ENCODE measurements at places on chromosomes 5 and 9.

DNA sequence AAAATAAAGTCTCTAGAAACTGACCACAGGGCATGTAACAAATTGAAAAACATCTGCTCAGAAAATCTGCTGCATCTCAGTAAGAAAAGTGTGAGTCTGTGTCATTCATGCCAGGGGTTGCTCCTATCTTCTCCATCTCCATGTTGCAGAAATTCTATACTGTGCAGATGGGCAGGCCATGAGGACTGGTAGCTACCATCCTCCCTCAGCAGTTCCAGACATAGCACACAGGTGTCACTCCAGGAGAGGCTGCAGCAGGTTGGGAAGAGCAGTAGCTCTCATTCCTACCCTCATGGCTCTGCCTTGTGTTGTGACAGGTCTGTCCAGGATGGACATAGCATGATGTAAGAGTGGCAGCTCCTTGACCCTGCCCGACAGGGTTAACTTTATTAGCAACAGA, 173.4 kb downstream of the NDUFS4 start:
- no peak for DNase-seq

DNA sequence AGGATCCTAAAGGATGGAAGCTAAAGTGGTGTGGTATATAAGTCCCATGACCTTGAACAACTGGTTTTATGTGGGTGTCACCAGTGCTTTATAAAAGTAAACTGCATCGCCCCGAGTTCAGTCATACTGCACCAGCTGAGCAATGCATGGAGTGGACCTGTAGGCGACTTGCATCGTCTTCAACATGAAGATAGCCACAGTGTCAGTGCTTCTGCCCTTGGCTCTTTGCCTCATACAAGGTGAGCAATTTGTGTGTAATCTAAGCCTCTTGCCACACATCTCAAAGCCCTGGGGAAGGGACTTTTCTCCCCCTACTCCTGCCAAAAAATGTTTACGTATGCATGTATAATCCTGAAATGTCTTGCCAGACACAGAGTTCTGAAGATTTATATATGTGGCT, at the start of gene SPINK5:
SPINK5 (plus strand) TSS at position 120 of the 400 bp plus-strand sequence; CDS start at position 185, 65 bp downstream.
- DNase-seq: no peak

DNA sequence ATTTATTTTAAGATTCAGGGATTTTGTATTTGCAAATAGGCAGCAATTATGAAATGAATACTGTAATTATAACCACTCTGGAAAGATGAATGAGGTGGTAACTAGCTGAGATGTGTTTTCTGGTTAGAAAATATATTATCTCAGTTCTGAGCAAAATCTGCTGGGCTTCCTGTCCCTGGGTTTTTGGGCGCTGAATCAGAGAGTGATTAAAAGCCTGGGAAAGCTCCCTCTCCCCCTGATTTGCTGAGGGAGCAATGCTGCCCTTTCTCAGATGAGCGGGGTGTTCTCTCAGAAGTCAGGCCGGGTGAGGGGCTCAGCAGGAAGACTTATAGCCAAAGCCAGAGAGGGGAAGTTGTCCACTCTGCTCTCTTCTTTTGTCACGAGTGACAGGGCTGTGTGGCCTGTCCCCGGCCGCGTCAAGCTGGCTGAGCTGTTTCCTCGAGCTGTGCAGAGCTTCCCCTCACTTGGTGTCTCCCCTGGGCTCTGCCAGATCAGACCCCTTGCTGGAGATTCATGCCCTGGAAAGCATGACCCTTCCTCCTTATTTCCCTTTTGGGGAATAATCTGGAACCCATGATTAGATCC, 39.8 kb upstream of the PITX1 start:
- DNase-seq: no peak

DNA sequence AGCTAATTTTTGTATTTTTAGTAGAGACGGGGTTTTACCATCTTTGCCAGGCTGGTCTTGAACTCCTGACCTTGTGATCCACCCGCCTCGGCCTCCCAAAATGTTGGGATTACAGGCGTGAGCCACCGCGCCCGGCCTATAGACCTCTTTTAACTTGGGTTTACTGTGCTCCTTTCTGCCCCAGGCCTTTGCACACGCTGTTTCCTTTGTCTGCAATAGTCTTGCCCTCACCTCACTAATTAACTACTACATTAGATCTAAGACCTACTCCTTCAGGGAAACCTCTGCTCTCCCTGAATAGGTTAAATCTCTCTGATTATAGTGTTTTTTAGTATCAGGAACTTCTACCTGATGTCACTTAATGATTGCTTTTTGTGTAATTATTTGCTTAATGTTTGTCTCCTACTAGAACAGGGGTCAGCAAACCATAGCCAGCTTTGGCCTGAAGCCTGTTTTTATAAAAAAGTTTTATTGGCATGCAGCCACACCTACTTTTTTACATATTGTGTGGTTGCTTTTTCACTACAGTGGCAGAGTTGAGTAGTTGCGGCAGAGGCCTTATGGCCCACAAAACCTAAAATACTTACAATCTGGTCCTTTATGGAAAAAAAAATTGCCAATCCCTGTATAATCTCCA, 31.2 kb upstream of the TLE1 start:
- no peak for DNase-seq

DNA sequence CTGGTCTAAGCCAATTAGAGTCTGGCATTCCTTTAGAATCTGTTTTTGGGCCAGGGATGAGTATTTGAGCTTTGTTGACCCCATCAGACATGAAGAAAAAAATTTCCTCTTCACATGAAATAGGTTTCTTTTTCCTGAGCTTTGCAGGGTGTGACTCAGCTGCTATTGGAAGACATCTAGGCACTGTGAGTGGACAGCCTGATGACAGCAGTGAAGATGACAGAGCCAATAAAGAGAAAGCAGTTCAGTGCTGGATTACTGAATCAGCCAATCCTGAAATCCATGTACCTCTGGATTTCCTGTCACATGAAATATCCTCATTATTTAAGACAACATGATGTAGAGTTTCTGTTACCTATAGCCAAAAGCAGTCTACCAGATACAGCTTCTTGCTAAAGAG, 51.3 kb upstream of the GRIA1 start:
- no peak for DNase-seq

DNA sequence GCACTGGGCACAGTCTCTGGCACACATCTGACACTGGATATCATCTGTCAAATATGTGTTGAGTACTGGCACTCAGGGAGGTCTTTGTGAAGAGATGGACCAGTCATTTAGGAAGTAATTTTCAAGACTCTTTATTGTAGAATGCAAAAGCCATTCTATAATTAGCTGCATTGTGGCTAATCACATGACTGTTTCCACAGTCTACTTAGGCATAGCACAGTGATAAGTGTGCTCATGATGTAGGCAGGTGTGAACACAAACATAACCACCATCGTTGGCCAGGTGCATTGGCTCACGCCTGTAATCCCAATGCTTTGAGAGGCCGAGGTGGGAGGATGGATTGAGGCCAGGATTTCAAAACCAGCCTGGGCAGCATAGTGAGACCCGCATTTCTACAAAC, 62.2 kb downstream of the CFAP77 start:
- DNase-seq: no peak

- DNase-seq: no peak
Observed at GRCh38 chr5:11384441-11385250, 519.6 kb downstream of the CTNND2 start.

DNA sequence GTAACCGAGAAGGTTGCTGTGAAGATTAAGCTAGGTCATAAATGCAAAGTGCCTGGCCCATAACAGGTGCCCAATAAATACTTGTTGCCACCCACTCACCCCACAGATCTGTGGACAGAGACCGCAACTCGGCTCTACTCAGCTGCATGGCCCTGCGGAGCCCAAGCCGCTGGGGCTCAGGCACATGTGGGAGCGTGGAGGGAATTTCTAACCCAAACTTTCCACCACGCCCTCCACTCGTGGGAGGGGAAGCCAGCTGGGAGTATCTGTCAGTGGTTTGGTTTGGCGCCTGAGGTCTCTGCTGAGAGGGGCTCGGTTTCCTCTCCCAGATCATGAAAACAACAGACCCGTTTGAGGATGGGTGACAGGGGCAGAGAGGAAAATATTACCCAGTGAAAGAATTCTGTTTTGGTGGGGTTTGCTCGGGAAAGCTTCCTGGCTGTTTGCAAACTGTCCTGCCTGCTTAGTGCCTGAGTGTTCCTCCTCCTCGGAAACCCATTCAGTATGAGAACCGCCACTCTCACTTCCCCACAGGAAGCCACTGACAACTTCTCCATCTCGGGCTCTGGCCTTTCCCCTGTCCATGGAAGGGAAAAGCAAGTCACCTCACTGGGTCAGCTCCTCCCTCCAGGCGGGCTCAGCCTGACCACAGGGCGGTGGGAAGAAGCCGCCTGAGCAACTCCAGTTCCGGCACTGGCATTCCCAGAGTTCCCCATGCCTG, 60.1 kb downstream of the RGS3 start:
- peak; percentile 63 for DNase-seq

DNA sequence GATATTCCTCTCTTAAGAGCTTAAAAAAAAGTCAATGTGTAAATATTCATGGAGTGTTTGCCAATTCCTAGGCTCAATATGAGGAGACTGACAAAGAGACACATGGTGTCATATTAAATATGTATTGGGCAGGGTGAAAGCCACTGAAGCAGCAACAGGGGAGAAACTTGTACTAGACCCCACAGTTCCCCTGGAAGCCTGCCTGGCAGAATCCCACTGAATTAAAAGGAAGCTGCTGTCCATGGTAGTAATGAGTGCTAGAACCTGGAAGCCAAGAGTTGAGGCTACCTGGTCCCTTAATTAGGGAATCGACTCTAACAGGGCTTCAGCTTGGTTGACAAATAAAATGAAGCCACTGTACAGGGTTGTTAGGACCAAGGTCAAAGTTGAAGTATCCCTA, 129.4 kb upstream of the GPR151 start:
- no peak for DNase-seq

DNA sequence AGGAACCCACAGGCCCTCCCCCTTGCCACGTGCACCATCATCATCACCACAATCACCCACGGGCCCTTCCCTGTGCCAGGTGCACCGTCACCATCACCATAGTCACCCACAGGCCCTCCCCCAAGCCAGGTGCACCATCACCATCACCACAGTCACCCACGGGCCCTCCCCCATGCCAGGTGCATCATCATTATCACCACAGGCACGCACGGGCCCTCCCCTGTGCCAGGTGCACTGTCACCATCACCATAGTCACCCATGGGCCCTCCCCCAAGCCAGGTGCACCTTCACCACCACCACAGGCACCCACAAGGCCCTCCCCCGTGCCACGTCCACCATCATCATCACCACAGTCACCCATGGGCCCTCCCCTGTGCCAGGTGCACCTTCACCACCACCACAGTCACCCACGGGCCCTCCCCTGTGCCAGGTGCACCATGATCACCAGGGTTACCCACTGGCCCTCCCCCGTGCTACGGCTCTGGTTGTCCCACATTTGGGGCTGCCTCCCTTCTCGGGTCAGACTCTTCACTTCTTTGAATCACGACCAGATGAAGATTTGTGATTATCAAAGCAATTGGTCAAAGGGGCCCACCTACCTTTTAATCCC, 69.1 kb upstream of the OLFM1 start:
- no peak for DNase-seq

- DNase-seq: no peak
Observed at GRCh38 chr9:116075191-116075590, 78.4 kb upstream of the PAPPA start.

- DNase-seq: no peak
Observed at GRCh38 chr9:98994172-98995058, 50.7 kb downstream of the COL15A1 start.

DNA sequence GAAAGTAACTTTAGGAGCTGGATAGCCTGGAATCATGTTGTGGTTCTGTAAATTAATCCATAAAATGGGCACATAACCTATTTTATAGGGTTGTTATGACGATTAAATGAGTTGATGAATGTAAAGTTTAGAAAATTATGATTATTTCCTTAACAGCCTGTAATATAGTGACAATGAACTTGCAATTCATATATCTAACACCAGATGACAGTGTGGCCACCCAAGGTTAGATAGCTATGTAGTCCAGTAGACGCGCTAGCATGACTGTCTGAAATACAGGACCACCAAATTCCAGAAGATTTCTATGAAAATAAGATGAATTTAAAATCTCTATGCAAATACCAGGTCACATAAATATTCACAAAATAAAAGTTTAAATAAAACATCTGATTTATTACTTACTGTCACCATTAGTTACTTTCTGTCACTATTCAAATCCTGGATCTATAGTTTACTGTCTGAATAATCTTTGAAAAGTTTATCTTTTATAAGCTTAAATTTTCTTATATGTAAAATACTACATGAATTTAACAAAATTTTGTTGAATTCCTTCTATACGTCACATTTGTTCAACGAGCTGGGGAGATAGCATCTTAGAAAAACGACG, 26.1 kb upstream of the MACIR start:
- no peak for DNase-seq

- no peak for DNase-seq
Observed at GRCh38 chr5:163894645-163895044, 389.2 kb downstream of the MAT2B start.

DNA sequence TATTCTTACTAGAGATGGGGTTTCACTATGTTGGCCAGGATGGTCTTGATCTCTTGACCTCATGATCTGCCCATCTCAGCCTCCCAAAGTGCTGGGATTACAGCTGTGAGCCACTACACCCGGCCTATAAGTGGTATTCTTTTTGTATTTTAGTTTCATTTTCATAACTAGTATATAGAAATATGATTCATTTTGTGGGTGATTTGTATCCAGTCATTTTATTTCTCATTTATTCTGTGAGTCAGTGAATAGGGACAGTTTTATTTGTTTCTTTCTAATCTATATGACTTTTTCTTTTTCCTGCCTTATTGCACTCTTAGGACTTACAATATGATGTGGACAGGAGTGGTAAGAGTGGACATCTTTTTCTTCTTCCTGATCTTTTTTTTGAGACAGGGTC, 112.9 kb downstream of the AOPEP start:
- no peak for DNase-seq

GRCh38 chr9:100098046-100098886, 534 bp downstream of the ERP44 start:
- peak; percentile 12 for DNase-seq

- DNase-seq: no peak
Observed at GRCh38 chr9:93257808-93258331, 73.9 kb downstream of the WNK2 start.

GRCh38 chr9:135320943-135321342, 158.6 kb upstream of the PPP1R26 start:
- DNase-seq: no peak

GRCh38 chr9:90201766-90202165, 440.9 kb downstream of the DIRAS2 start:
- DNase-seq: no peak

GRCh38 chr5:9071524-9071923, 474.4 kb downstream of the SEMA5A start:
- DNase-seq: no peak

DNA sequence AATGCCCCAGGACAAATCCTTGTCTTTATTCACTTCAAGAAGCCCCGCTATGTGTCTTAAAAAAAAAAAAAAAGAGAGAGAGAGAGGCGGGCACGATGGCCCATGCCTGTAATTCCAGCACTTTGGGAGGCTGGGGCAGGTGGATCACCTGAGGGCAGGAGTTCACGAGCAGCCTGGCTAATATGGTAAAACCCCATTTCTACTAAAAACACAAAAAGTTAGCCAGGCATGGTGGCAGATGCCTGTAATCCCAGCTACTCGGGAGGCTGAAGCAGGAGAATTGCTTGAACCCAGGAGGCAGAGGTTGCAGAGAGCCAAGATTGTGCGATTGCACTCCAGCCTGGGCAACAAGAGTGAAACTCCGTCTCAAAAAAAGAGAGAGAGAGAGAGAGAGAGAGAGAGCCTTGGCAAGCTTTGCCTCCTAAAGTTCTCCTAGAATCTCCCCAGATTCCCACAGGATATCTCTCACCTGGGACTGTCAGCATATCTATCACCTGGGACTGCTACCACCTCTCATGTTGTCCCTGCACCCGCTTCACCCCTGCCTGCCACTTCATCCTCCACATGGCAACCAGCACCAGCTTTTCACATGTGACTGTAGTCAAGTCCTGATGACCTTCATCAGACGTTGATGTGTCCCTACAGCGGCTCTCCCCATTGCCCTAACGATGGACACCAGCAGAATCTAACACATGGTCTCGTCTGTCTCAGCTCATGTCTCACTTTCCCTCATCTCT, 5.8 kb downstream of the ITK start:
- no peak for DNase-seq

Data from stimulated activated CD4-positive, alpha-beta T cell treated with anti-CD3 and anti-CD28 coated beads, TNF-alpha, amount 100 ng/mL, for 48 hours (primary cell).